Effector memory CD8-positive, alpha-beta T cell (primary cell): ENCODE measurements at places on chromosomes 4 and X.

- no peak for DNase-seq
Measured at GRCh38 chrX:123425471-123425870, 241.4 kb downstream of the GRIA3 start.

DNA sequence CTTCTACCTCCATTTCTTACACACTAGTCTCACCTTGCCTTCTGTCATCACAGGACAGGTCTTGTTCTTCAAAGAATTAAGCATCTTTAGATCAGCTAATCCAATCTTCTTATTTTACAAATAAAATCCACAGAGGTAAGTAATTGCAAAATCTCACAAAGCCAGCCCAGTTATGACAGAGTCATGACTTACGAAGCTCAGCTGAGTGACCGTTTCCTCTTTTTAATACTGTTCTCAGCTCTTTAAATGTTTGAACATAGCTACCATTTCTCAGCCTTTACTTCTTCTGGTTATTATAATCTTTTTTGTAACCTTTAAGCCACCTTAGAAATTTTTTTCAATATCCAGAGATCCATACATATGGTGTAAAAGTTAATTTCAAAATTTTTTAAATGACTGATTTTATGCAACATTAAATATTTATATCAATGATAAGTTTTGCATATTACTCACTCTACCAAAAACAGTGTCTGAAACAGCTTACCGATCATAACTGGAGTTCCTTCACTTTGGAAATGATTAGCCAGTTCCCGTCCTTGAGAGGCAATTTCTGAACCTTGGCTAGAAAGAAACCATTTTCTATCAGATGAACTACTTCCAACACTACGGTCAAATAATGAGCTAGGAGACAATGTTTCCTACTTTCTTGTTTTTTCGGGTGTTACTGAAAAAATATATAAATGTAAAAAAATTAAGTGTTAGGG, 8.8 kb downstream of the ANKRD37 start:
- no peak for DNase-seq

GRCh38 chr4:142550965-142551364, 295.1 kb downstream of the INPP4B start:
- no peak for DNase-seq

GRCh38 chrX:154732421-154733065, 18.3 kb downstream of the GAB3 start:
- no peak for DNase-seq

GRCh38 chrX:50698944-50699343, 115.0 kb downstream of the SHROOM4 start:
- DNase-seq, result no peak

GRCh38 chr4:110614976-110615352, 7.9 kb downstream of the PITX2 start:
- no peak for DNase-seq

DNA sequence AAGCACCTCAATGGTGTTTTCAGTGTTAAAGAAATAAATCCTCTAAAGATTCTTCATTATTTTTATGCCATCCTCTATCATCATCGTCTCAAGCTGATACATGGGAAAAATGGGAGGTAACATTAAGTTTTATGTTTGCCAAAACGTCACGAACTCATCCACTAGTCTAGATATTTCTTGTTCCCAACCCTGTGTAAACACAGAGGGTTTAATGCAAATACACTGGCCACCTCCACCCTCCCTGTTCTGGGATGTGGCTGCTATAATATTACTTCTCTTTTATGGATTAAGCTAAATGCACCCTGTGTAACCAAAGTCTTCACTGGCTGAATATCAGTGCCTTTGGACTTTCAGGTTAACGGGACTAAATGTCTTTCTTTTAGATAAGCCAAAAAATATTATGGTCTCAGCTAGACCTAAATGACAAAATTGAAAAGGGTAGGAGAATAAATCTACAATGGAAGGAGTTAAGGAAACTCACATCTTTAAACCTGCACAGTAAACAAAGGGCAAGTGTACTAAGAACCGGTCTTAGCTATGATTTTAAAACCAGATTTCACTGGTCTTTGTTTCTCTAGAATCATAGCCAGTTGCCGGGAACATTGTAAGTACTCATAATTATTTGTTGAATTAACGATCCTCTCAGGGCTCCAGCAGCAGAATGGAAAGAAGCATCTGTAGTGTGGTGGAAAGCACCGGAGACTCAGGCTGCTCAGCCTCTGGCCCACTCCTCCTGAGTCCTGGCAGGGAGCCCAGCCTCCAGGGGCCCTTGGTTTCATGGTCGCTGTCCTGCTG, 103.5 kb upstream of the NOCT start:
- no peak for DNase-seq

DNA sequence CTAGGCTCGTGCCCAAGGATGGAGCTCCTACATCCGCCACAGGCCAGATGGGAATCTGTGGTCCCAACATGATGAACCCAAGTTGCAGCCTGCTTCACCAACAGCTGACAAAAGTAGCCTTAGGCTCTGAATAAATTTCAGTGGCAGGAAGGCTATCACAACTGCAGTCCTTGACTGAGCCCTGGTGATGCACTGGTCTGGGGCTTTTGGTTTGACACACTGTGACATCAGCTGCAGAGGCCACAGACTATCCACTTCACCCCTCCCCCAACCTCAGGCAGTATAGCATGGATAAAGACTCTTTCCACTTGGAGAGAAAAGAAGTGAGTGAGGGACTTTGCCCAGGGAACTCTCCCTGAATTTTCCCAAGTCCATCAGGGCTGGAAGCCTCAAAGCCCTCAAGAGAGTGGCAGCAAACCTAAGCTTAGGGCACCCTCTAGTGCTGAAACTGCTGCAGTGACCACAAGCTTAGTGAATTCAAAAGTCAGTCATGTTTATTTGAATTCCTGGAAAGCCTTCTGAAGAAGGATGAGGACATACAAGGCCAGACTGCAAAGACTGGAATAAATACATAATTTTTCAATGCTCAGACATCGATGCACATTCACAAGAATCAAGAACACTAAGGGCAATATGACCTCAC, 135.0 kb upstream of the TENT5D start:
- DNase-seq, result no peak

DNA sequence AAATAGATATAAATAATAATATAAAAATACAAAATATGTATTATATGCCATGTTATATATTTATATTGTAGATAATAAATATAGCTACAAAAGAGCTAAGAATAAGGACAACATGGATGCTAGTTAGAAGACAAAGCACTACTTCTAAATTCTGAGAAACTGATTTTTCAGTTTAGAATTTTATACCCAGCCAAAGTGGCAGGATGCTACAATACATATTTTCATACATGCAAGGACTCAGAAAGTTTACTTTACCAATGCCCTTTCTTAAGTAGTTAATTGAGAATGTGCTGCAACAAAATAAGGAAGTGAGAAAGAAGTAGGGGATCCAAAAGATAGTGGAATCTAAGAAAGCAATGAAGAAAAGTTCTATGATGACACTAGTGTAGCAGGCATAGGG, 64.5 kb downstream of the PDE5A start:
- no peak for DNase-seq

- DNase-seq, result no peak
Measured at GRCh38 chrX:133415276-133416105, at the start of gene GPC4. TSS of gene GPC4 (minus strand) at chrX:133415489. CDS start at chrX:133414965, 524 bp downstream.

- DNase-seq, result no peak
Measured at GRCh38 chr4:151454513-151454912, 45.5 kb downstream of the FHIP1A start.

- DNase-seq, result peak; percentile 62
Measured at GRCh38 chr4:38310446-38311043, 350.3 kb downstream of the PTTG2 start.

GRCh38 chr4:109957227-109957626, 44.5 kb downstream of the EGF start:
- DNase-seq, result no peak
